Activated naive CD4-positive, alpha-beta T cell treated with anti-CD3 and anti-CD28 coated beads, Interleukin-2, amount 50 U/mL, for 72 hours (primary cell): ENCODE measurements at places on chromosomes 1 and 21. TPM values are rescaled to one million over a fixed set of nuclear protein-coding genes. Genes with fewer than 3 reads are reported as not detected.

ANKRD65 gene
- total RNA-seq = not detected

SAMSN1 gene
- total RNA-seq = 74.5 TPM

DNA sequence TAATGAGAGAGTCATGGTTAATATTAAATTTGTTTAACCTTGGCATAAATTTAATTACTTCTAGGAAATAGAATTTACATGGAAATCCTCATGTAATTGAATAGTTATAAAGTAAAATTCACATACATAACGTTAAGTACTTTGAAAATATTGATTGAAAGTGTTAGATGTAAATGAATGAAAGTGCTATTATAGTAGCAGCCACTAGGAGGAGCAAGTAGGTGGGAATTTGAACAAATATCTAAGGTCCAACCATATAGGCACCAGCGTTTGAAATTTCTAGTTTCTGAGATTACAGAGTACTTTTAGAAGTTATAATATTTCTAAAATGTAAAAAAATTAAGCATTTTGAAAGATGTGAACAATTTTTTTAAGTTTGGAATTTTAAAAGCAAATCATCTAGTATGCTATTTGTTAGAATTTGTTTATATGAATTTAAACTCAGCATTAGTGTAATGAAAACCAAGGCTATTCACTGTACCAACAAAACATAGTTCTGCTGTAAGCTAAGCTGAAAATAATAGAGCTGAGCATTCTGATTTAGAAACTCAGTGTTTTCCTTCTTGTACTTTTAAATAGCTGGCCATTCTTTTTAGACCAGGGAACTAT is 3.3 kb downstream of the B3GALT2 start:
- DNase-seq = no peak

DYNLT4 gene
- total RNA-seq = 0.80 TPM

DNA sequence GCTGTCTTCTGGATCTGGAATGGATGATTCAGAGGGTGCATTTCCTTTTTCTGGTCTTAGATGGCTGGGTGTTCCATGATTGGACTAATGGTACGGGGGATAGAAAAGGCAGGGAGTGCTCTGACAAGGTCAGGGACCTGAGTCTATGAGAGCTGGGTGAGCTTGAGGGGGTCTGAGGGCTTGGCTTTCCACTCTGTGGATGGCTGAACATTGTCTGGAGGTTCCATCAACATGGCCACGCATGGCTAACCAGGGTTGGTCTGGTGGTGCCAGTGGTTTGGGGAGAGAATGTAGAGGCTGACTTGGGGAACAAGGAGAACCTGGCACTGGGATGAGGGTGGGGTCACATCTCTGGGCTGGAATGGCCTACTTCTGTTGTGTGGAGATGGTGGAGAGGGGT is 41.5 kb upstream of the TSPAN2 start:
- DNase-seq = no peak

ITLN1 gene
- total RNA-seq = not detected

- DNase-seq = no peak
Measured at GRCh38 chr1:13505020-13505419, 8.8 kb downstream of the LRRC38 start.

- no peak for DNase-seq
Measured at GRCh38 chr1:14845851-14846250, 247.4 kb downstream of the KAZN start.

FLG2 gene
- not detected for total RNA-seq

- DNase-seq = no peak
Measured at GRCh38 chr1:162497104-162497722, 405 bp upstream of the UHMK1 start.

HFM1 gene
- not detected for total RNA-seq

GRCh38 chr1:29974316-29974724 is 738.0 kb downstream of the PTPRU start:
- no peak for DNase-seq

CLCA2 gene
- total RNA-seq = not detected

DNA sequence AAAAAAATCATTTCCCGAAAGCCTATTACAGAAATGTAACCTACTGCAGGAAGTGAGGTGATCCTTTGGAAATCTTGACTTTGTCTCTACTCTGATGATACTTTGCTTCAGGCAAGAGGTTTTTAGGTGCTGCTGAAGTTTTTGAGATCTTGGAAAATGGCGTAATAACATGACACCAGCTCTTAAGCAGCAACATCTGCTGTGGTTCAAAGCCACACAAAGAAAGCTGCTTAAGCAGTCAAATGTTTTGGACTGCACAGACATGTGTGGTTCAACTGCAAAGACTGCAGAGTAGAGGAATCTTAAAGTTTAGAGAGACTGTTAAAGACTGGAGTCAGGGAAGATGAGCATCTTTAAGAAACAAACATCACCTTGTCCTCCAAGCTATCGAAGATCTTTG is 139.0 kb downstream of the RASAL2 start:
- DNase-seq = no peak

TNFAIP8L2 gene
- total RNA-seq = 6.9 TPM

- DNase-seq = no peak
Measured at GRCh38 chr1:34132161-34132420, 32.9 kb downstream of the CSMD2 start.

DNA sequence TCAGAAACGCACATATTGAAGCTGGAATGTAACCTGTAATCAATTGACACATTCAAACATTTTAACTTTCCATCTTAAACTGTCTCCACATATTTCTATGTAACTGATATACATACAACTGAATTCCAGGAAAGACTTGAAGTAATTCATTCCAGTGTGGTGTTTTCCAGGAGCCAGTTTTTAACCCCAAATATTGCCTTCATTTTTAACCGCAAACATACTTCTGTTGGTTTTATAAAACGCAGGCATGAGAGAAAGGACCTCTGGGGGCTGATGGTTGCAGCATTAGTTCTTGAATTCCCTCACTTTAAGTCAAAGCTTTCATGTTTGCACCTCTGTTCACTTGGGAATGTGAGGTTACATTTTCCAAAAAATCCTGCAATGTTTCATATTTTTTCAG is 204.1 kb downstream of the CRB1 start:
- no peak for DNase-seq

DNA sequence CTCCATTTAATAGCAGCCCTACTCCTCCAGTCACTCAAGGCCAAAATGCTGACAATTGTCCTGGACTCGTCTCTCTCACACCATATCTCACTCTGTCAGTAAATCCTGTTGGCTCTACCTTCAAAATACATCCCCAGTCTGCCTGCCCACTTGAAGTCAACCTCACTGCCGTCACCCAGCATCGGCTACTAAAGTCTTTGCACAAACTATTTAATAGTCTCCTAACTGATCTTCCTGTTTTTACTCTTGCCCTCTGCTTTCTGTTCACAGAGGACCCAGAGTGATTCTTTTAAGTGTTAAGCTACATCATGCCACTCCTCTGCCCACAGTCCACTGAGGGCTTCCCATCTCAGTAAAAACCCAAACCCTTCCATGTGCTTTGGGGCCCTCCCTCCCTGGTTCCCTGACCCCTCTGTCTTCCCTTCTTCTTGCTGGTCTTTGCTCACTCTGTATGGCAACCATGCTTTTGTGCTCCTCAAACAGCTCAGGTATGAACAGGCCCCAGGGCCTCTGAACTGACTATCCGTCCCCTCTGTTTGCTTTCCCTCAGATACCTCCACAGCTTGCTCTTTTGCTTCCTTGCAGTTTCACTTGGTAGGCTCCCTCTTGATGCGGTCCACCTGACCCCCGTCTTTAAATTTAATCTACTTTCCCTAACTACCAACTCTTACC is 19.0 kb downstream of the RNASEL start:
- no peak for DNase-seq

COL6A2 gene
- total RNA-seq = 14.2 TPM

CYP4Z1 gene
- not detected for total RNA-seq

DNA sequence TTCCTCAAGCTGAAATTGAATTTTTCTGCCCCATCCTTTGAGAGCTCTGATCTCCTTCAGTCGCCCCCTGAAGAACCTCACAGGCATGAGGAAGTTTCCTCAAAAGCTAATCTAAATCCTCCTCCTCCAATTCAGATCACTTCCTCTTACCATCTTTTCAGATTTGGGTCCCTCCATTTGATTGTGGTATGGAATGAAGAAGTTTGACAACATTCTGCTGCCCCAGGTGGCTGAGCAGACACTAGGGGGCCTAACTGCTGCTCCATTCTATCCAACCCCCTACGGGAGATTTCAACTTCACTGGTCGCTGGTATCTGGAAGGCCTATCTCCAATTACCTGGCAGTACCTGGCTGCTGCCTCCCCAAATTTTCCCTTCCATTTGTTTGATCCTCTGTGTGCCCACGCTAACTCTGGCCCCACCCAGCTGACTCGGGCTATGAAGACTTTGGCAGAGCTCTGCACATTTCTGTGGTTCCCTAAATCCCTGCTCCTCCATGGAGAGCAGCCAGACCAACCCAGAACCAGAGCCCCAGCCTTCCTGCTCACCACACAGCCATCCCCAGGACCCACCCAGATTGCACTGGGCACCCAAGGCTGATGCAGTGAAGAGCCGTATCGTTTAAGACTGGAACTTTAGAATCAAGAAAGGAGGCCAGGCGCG is 7.8 kb downstream of the IRF6 start:
- DNase-seq = no peak

DNA sequence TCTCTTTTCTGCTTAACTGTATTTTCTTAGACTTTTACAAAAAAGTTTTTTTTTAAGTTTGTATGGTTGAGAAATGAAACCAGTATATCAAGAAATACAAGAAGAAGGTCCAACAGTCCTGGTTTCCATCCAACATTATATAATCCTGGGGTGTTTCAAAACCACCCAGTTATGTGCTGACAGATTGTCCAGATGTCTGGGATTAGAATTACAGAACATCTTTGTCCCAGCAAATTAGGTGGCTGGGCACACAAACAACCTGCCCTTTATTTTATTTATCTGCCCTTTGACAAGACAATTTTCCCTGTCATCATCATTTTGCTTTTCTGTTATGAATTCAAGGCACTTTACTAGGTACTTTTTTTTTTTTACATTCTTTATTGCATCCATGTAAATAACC is 622.1 kb downstream of the PLPP3 start:
- DNase-seq = no peak

MEGF6 gene
- total RNA-seq = 7.6 TPM

GRCh38 chr1:89927049-89927448 is 67.9 kb upstream of the ZNF326 start:
- no peak for DNase-seq

GRCh38 chr1:35727434-35728040 is 8.9 kb upstream of the C1orf216 start:
- no peak for DNase-seq

DNA sequence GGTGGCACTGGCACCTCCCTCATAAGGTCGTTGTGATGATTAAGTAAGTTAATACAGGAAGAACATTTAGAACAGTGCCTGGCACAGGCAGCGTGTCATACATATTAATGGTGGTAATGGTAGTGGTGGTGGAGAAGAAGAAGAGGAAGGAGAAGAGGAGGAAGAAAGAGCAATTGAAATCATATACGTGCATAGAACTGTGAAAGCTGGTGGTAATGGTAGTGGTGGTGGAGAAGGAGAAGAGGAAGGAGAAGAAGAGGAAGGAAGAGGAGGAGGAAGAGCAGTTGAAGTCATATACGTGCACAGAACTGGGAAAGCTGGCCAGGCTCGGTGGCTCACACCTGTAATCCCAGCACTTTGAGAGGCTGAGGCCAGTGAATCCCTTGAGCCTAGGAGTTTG is 121.3 kb upstream of the HOOK1 start:
- DNase-seq = no peak

- no peak for DNase-seq
Measured at GRCh38 chr1:179231923-179232322, 2.4 kb upstream of the ABL2 start.

FHAD1 gene
- 0.27 TPM for total RNA-seq

DNA sequence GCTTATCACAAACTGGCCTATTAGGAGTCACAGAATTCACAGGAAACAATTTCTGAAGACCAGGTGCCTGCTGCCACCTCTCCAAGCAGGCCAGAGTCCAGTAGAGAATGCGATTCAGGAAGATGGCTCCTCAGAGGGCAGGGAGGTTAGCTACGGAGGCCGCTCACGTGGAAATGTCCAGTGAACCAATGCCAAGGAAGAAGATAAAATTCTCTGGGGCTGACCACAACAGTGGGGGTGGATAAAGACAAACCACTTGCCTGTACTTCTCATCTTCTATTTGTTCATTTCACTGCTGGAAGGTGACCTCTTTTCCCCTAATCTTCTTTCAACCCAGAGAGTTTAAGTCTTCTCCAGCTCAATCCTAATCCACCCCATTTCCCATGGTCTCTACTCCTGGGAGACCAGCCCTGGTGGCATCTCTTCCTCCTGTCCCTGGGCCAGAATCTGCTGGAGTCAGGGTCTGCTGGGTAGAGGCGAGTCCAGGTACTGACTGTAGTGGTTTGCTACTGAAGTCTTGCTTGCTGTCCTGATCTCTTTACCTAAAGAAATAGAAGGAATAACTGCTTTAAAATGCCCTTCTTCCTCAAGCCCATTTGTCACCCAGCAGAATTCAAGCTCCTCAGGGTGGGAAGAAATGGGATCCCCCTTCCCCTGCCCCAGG is 3.2 kb downstream of the PSRC1 start:
- DNase-seq = no peak

RNF115 gene
- total RNA-seq = 10.7 TPM

DNA sequence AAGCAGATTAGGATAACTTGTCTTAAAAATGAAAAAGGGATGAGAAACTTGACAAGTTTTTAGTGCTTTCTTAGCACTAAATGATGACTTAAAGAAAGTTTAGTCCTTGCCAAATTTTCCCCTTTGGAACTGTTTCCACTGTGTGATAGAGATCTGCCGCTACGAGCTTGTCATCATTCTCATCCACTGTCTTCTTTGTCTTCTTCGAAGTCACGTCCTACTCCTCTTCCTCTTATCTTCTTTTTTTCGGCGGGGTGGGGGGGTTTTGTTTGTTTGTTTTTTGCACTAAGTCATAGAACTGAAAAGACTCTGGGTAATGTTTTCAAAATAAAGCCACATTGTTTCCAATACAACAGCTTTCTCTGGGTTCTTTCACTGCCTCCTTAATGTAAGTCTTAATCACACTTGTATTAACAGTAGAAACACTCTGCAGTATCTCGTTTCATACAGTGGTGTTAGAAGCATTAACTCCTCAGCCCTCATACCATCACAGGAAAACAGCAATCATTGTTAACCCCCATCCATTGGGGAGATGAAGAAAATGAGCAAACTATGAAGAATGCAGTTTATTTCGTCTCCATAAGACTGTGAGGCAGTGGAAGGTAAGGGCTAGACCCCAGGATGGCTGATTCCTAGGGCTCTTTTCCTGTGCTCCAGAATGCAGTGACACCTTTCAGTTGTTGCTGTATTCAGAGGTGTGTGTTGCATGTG is 81.8 kb downstream of the OLFML2B start:
- DNase-seq = no peak

CNR2 gene
- total RNA-seq = 0.05 TPM
